ENCODE measurements at places on chromosomes 4 and X. TPM values are rescaled to one million over a fixed set of nuclear protein-coding genes. Genes with fewer than 3 reads are reported as not detected.

DNA sequence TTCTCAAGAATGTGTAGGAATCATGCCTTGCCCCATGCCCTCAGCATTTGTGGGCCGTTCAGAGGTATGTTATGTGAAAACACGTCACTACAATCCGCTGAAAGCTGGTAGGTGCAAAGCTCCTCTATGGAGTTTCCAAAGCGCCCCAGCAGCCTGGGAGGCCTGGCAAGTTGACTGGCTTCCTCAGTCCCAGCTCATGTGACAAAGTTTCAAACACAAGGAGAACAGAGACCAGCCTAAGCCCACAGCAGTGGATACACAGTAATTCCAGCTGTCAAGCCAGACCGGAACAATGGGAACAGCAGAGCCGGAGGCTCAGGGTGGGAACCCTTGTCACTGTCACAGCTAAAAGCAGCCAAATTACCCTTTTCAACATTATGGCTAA lies 33.5 kb downstream of the NAT8L start:
- no peak for DNase-seq

Gene PDGFC
- 14.2 TPM for polyA plus RNA-seq

GRCh38 chrX:80513625-80514024 lies 93.4 kb downstream of the TENT5D start:
- no peak for DNase-seq

- DNase-seq, result no peak
Observed at GRCh38 chrX:46236411-46236810, 308.8 kb downstream of the ZNF674 start.

- DNase-seq, result no peak
Observed at GRCh38 chr4:52546449-52546848, 112.7 kb downstream of the USP46 start.

DNA sequence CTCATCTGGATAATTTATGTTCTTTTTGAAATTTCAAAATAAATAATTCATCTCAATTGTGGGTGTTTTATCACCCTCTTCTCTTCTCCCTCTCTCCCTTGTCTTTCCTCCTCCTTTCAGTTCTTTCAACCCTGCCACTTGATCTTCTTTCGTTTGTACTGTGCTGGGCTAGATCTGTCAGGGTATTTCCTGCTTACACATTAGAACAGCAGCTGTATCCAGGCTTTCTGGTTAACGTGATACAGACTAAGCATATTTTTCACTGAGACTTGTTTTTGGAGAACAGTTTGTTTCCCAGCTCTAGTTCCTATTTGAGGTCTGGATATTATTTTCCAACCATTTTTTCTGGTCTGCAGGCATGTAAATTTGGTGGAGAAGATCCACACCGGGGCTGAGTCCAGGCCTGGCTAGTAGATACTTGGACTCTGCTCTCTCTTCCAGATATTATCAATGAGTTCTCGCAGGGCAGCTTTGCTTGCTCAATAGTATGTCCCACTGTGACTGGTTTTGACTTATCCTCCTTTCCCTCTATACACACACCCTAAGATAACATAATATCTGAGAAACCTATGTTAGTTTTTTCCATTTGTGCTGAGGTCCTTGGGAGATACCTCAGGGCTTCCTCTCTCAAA lies 1310.7 kb upstream of the TENM3 start:
- DNase-seq, result no peak

DNA sequence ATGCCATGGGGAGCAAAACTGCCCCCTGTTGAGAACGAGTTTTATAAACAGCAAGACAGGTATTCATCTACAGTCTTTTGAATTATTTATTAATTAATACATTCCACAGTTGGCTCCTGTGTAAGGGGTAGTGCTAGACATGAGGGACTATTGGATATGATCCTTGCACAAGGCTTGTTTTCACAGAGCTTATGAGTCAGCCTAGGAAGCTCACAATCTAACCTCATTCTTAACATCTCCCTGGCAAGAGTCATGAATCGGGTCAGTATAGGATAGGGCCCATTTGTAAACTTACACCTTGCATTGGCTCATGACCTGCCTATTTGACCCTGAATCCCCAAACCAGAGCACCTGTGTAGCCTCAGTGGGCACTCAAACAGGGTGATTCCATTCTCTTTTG lies 209.1 kb upstream of the HCCS start:
- peak; percentile 49 for DNase-seq

DNA sequence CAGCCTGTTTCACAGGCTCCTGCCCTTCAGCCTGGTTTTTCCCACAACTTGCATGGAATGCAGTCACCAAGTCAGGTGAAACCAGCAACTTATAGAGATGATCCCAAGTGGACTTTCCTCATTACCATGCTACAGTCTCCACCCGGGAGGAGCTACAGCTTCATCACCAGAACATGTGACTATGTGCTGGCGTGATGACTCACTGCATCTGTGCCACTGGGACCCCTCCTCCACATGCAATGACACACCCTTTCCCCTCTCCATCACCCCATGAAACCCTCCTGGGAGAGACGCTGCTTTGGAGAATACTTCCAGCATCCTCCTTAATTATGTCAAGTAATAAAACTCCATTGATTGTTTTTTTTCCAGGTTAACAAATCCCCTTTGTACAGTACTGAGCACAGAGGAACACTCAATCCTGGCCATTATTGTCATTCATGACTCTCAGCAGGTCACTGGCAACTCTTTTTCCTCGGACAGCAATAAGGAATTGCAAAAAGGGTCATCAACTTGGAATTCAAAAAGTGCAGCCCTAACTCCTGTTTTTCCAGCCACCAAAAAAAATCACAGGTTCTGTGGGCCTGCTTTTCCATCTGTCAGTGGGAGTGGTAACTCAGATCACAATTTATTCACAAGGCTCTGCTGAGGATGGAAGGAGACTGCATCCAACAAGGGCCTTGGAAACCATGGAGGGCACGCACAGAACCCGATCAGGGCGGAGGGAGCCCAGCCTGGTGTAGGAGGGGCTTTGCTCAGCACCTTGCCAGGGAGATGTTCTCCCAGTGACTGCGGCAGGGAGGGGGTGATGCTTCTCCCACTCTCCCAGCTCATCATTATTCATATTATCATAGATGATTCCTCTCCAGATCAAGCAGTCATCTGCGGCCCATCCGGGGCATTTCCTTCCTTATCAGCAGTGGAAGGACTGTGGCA lies 17.4 kb downstream of the QDPR start:
- peak; percentile 77 for DNase-seq

DNA sequence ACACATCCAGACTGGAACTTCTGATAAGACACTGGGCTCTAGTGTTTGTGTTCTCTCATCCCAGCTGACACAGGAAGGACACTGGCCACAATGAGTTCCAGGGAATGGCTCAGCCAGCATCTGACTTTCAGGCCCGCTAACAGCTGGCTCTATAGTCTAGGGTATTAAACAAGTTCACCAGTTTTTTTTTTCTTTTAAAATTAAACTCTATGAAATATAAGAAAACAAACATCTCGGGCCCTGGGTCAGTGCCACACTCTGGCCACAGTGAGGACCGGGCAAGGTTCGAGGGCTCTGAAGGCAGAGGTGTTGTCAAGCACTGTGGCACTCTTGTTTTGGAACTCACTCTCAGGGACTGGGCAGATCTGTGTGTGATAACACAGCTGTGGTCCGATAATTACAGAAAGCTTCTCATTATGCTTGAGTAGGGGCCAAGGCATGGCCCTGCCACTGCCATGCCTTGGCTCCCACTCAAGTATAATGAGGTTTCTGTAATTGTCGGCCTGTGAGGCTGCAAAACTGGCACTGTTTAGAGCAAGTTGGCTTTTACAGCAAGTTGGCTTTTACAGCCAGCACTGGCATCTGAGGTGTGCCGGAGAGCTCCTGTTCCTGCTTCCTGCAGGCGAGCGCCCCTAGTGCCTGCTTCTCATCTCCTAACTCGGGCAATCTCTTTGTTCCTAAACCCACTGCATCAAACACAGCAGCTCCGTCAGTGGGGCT lies 62.8 kb downstream of the PPP1R2C start:
- DNase-seq, result peak; percentile 50

Gene GAGE12F
- not detected for polyA plus RNA-seq

Gene GPR82
- polyA plus RNA-seq, result not detected

GRCh38 chr4:86015412-86016350 lies 344.2 kb downstream of the MAPK10 start:
- no peak for DNase-seq

- no peak for DNase-seq
Observed at GRCh38 chr4:152478461-152479237, 57.2 kb downstream of the FBXW7 start.

- peak; percentile 78 for DNase-seq
Observed at GRCh38 chr4:22385611-22386011, 130.3 kb downstream of the ADGRA3 start.

Gene ATP2B3
- polyA plus RNA-seq, result not detected

DNA sequence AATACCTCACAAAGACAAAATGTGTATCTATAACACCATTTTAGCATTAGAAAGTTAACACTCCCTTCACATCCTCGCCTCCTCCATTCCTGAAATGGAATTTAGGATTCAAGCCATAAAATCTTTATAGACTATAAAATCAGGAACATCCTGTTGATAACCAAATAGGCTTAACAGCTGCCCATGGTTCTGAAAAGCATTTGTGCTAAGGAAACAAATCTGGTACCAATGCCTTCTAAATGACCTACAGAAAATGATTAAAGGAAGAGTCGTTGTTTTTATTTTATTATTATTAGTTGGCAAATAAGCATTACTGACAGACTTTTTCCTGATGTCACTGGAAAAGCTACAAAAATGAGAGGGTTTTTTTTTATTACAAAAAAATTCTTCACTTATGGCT lies 79.8 kb downstream of the PAPSS1 start:
- DNase-seq, result no peak

Gene RBMXL3
- not detected for polyA plus RNA-seq

DNA sequence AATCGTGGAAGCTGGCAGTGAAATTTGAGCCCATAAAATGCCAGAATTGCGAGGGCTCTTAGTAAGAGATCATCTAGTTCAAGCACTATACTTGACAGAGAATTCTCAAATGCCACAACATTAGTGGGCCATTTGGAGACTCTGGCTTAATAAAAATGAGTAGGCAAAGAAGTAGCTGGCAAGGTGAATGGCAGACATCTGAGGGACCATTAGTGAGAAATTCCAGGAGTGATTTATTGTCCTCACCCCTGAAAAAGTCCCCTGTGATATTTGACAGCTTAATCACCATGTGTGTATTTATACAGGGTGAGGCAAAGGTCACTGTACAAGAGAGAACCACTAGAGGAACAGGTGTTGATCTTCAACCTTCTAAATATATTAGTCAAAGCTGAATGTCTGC lies 207.5 kb downstream of the CHRDL1 start:
- no peak for DNase-seq

Gene PARM1
- 0.02 TPM for polyA plus RNA-seq

GRCh38 chr4:169243825-169244609 lies 26.7 kb downstream of the SH3RF1 start:
- peak; percentile 40 for DNase-seq

GRCh38 chr4:118881512-118882146 lies 7.0 kb upstream of the SYNPO2 start:
- DNase-seq, result peak; percentile 92

DNA sequence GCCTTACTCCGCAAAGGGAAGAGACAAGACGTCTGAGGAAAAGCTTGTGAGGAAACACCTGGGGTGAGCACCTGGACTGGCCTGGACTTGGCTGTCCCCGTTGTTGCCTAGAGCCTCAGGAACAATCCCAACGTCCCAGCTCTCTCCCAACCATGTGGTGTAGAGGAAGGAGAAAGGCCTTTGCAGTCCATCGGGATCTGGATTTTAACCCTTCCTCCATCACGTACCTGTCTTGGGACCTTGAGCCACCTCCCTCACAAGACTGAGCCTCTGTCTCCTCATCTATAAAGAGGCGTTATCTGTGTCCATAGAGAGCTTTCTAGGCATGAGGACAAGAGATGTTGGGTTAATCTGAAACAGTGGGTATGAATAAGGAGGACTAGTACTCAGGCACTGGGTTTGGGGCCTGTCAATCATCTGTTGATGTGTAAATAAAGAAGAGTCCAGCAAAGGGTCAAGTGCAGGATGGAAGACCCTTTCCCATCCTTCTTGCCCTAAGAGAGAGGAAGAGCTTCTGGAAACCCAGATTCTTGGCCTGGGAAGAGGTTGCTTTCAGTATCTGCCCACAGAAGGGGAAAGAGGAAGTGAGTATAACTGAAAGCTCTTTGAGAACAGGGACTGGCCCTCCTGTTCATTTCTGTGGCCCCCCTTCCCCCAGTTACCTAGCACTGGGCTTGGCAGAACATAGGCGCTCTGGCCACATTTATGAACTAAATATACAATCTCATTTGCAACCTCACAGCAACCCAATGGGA lies 137.1 kb downstream of the PJA1 start:
- DNase-seq, result no peak

DNA sequence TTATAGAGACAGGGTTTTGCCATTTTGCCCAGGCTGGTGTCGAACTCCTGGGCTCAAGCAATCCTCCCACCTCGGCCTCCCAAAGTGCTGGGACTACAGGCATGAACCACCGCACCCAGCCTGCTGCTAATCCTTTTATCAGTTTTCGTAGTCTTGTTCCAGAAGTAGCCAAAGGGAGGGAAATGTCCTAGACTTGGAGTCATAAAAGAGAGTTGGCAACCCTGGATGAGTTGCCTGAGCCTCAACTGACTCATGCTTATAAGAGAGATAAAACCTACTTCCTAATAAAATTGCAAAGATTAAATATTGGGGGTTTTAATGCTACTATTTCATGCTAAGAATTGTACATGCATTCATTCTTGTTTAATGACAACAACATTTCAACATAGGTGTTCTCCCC lies 44.3 kb downstream of the CD40LG start:
- no peak for DNase-seq

Gene NDNF
- polyA plus RNA-seq, result not detected

DNA sequence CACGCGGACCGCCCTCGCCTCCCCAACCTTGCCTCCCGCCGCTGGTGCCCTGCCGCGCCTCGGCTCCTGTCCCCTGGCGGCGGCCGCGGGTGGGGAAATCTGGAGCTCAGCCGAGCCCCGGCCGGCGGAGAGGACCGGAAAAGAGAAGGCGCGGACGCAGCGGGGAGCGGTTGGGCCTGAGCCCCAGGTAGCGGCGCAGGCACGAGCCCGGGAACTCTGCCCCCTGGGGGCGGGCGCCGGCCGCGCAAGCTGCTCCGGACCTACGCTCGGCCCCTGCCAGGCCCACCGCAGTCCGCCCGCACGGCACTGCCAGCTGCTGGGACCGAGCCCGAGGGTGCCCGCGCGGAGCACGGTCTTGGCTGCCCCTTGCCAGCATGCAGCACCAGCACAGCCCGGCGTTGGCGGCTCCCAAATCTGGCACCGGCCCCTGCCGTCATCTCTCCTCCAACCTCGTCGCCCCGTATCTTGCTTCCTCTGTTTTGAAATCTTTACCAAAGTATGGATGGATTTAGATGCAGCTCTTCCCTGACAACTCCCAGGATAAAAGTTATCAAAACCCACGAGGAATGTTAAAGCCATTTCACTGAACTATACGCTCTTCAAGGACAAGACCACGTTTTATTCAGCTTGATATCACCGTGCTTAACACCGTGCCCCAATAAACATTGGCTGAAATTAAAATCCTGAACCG lies at the start of gene PRSS12:
TSS of gene PRSS12 (minus strand) at position 161 of the 691 bp plus-strand sequence. CDS start 283 bp downstream, outside the sequence.
- peak; percentile 63 for DNase-seq

DNA sequence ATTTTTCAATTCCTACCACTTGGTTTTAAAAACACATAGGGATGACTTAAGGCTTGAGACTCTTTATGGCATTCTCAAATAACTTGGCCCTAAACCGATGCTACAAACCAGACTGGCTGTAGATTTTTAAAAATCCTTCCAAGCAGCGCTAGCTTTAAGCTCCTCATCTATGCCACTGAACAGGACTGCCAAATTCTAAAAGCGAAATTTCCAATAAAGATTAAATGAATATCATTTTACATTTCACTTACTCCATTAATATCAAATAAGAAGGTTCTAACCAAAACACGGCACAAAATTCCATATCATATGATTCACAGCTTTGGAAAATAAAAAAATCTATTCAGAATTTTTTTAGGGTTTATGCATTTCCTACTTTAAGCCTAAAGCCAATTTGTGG lies 134.2 kb downstream of the FANCB start:
- DNase-seq, result no peak
